ENCODE measurements at places on chromosomes 13 and 19.

DNA sequence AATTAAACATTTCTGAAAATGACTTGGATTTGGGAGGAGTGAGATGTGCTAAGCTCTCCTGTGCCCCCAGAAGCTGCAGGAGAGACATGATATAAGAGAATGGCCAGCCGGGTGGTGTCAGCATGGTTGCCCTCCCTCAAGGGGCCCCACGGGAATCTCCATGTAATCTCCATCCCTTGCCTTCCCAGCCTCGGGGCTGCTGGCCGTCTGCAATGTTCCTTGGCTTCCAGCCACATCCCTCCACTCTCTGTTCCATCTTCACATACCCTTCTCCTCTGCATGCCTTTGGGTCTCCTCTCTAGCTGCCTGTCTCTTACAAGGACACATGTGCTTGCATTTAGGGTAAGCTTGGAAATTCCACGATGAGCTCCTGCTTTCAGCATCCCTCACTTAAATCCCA lies 172.0 kb downstream of the TSHZ3 start:
- no peak for DNase-seq

- DNase-seq = peak; percentile 85
Observed at GRCh38 chr19:42270346-42271044, 1.4 kb downstream of the CIC start.

DNA sequence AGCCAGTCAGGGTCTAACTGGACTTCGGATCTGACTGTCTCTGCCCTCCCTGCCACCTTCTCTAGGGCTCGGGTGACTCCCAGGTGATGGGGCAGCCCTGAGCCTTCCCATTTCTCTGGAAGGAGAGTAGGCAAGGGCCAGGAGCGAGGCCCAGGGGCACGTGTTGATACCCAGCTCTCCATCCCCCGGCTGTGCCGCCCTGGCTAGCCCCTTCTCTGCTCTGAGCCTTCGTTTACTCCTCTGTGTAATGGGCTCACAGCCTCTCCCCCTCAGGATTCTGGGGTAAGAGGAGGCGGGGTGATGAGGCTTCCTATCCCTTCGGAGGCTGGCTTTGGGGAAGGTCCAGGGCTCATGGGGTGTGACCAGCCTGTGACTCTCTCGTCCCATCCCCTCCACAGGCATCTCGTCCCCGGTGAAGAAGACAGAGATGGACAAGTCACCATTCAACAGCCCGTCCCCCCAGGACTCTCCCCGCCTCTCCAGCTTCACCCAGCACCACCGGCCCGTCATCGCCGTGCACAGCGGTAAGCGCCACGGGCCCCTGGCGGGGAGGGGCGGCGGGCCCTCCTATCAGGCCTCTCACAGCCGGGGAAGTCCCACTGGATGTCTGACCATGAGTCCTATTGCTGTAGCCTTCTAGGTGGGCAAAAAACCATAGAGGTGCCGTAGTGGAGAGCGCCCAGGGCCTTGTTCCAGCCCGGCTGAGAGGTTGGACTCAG lies 31.6 kb downstream of the SMIM24 start:
- no peak for DNase-seq

- no peak for DNase-seq
Observed at GRCh38 chr19:33723512-33723911, 73.2 kb upstream of the KCTD15 start.

DNA sequence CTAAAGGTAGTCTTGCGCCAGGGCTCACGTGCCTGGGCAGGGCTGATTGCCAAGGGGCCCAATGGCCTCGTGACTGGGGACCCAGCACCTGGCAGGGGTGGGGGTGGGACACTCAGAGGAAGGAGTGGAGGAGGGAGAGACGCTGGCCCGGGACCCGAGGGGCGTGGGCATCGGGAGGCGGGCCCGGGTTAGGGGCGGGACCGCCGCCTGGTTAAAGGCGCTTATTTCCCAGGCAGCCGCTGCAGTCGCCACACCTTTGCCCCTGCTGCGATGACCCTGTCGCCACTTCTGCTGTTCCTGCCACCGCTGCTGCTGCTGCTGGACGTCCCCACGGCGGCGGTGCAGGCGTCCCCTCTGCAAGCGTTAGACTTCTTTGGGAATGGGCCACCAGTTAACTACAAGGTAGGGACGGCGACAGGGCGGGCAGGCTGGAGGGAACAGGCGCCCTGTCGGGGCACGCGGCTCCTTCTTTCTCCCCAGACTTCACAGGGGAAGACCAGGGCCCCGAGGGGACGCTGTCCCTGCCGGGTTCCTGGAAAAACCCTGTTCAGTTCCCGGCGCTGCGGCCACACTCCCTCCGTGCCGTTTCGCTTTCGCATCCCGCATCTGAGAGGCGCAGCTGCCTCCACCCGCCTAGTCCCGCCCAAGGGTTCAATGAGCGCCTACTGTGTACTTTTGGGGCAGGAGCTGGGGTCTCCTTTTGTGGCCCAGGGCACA lies at the start of gene IFI30:
TSS of gene IFI30 (plus strand) at position 242 of the 717 bp plus-strand sequence. CDS start at position 271, 29 bp downstream.
- DNase-seq = peak; percentile 80

GRCh38 chr19:9671655-9672054 lies 3.2 kb downstream of the ZNF562 start:
- no peak for DNase-seq

DNA sequence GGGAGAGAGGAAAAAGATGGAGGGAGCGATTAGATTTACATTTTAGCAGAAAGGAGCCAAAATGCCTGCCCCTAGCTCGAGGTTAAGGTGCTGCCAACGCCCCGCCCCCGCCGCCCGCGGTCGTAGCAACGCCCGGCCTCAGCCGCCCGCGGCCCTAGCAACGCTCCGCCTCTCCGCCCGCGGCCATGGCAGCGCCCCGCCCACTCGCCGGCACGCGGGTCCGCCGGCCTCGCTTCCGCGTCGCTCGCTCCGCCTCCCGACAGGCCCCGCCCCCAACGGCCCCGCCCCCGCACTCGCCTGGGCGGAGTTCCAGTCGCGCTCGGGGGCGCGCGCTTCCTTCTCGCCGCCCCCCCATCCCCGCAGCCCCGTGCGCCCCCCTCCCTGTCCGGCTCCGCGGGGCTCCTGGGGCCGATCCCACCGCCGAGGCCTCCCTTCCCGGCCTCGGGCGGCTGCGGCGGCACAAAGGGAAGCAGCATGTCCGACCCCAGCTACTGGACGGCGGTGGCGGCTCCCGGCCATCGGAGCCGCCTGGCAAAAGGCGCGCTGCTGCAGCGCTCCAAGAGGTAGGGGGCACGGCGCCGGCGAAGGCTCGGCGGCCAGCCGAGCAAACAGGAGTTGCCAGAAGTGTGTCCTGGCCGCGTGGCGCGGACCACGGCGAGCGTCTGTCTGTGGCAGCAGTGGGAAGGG lies 20.3 kb downstream of the MAST3 start:
- DNase-seq = peak; percentile 97

DNA sequence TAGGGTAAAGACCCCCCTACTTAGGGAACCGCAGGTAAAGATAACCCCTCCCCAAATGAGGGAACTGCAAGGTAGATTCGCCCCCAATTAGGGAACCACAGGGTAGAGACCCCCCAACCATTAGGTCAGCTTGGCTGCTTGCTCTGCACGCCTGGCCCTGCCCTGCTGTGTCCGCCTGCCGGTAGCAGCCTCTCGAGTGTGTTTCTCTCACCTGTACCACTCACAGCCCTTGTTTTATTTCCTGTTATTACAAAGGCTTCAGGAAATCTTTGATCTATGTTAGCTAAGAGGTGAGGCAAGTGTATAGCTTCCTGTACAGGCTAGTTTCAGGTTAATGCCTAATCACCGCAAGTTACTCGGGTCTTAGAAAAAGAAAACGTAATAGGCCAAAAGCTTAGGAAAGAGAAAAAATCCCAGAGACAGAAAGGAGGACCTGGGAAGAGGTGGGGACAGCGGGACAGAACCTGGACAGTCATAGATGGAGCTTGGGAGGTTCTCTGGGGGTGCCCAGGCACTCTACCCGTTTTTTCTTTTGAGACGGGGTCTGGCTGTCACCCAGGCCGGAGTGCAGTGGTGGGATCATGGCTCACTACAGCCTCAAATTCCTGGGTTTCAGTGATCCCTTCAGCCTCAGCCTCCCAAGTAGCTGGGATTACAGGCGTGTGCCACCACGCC lies 23.1 kb upstream of the EIF3G start:
- peak; percentile 45 for DNase-seq

DNA sequence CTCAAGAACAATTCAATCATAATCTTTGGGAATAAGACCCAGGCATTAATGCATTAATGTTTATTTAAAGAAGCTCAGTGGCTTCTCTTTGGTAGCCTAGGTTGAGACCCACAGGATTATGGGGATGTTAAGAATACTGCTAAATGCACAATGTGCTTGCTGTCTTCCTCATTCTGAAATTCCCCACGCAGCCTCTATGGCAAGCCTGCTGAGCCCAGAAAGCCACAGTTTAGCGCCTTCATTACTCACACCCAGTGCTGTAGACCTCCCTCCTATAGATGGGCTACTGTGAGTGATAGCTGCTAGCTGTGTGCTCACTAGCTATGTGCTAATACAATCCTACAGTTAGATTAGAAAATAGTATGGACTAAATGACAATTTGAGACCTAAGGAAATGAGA lies 90.6 kb downstream of the TNFSF13B start:
- no peak for DNase-seq

DNA sequence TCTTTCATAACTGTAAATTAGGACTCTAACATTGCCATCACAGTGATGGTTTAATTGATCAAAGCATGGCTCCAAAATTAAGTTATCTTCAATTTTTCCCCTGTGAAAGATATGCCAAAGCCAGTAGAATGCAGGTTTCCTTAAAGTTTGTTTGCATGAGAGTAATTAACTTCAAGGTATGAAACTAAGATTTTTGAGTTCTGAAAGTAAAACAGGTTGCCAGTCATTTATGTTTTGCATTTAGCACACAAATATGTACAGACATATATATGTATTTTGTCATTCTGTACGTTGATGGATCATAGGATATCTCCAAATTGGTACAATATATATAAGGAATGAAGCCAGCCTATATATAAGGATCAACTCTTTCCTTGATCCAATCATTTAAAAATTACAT lies 23.6 kb upstream of the NDFIP2 start:
- DNase-seq = no peak

DNA sequence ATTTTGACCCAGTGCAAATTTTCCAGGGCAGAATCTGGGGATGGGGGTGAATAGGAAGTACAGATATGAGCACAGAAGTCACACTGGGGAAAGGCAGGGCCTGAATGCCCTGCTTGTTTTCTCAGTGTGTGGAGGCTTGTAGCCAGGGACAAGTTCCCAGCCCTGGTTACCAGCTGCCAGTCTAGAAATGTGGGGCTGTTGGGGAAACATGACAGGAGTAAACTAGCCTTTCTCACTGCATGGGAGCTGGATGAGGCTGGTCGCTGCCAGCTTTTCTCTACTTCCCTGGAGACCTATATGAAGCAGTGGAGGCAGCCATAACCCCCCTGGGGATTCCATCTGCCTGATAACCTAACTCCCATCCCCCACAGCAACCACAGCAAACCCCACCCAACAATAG lies 2267.7 kb downstream of the PCDH9 start:
- no peak for DNase-seq

DNA sequence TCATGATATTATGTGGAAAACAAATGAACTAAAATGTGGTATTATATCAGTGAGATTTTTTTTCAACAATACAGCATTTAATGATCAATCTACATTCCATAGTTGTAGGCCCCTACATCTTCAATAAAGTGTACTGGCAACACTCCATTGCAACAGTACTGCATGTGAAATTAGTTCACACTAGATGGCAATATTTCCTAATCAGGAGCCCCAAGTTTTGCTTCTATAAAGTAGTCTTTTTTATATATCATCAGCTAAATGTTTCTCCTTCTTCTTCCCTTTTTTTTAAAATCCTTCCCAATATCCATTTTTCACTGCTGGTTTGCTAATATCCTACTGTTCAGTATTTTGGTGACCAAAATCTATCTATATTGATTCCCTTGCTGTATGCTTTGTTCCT lies 528.3 kb upstream of the ATXN8OS start:
- no peak for DNase-seq

DNA sequence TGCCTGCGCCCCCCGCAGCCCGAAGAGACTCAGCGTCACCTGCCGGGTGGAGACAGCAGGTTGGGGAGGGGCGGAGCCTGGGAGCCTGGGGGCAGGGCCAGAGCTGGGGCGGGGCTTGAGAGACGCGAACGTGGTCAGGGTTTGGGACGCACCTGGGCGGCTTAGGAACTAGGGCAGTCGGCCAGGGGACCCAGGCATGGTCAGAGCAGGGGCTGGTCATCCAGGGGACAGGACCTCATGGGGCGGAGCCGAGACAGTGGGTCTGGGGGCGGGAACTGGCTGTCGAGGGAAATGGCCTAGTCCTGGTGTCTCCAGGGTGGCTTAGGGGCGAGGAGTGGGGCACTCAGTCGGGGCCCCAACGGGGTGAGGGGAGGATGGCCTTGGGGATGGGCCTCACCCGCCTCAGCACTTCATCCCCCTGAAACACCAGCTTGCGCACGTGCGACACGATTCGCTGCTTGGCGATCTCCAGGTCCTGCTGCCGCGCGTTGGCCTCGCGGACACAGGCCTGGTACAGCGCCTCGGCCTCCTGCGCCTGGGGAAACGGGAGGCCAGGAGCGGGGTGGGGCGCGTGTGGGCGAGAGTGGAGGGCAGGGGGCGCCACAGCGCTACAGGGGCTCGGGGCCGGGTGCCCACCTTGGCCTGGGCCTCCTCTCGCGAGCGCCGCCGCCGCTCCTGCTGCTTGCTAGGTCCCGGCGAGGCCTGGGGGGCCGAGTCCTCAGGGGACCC lies 5.8 kb downstream of the GMIP start:
- DNase-seq = peak; percentile 41

DNA sequence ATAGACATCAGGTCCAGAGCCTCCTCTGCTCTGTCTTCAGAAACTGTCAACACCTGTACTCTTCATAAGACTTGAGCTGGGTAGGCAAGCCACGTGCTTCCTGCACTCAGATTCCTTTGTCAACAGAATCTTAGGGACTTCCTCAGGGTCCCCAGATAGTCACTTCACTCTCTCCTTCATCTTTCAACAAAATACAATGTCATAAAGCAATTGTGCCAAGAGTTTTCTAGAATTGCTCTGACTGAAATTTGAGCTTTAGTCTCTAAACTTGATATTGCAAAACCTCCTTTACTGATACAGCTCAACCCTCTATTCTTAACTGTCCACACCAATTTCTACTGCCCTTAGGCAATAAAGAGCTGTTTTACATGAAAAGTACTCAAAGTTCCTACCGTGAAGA lies 179.9 kb downstream of the IRS2 start:
- no peak for DNase-seq

- no peak for DNase-seq
Observed at GRCh38 chr13:31773538-31773937, 34.2 kb downstream of the RXFP2 start.

- DNase-seq = no peak
Observed at GRCh38 chr13:67001363-67001762, 228.8 kb downstream of the PCDH9 start.

Data from activated CD4-positive, alpha-beta T cell treated with anti-CD3 and anti-CD28 coated beads for 36 hours (primary cell).